ENCODE measurements at places on chromosomes 13 and 19.

DNA sequence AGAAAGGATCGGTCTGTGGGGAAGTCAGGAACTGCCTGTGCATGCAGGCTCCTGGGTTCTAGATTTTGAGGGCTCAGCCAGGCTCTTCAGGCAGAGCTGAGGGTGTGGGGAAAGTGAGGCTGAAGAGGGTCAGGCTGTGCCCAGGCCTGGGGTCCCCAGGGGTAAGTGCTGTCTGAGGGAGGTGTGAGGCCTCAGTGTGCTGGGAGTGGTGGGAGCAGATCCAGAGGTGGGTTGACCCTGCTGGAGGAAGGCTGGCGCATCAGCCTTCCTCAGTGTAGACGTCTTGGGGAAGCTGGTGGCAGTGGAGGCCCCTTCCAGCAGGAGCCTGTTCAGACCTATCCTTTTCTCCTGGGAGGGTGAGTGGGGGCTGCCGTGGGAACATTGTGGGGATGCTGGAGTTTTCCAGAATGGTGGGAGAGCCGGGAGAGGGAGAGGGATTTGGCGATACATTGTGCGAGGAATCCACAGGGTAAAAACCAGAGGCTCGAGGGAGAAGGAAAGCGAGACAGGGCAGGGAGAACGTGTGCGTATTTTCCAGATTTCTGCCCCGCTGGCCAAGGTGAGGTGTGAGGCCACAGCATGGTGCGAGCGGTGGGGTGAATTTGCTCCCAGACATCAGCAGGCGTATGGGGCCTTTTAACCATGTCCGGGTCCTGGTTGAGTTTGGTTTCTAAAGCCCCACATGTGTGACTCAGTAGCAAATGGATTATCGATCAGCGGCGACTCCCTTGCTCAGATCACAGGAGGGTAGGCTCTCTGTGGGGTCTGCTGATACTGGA, 237.7 kb downstream of the TEX29 start:
- DNase-seq: no peak

- no peak for DNase-seq
Measured at GRCh38 chr13:36907821-36908220, 12.2 kb downstream of the SMAD9 start.

GRCh38 chr13:94056362-94056990, 423.0 kb downstream of the DCT start:
- DNase-seq: no peak

DNA sequence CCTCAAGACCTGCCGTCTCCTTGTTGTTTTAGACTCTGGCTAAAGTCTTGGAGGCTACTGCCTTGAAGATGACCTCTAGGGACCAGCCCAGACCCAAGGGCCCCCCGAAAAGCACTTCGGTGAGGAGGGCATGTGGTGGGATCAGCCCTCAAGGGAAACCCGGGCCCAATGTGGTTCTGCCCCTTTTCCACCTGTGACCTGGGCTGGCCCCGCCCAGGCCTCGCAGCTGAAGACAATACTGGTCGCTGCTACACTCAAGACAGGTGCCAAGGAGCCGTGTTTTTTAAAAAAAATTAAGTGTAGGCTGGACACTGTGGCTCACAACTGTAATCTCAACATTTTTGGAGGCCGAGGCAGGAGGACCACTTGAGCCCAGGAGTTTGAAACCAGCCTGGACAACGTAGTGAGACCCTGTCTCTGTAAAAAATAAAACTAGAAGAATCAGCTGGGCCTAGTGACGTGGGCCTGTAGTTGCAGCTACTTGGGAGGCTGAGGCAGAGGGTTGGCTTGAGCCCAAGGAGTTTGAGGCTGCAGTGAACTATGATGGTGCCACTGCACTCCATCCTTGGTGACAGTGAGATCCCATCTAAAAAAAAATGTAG, 903 bp downstream of the TLE6 start:
- DNase-seq: no peak

DNA sequence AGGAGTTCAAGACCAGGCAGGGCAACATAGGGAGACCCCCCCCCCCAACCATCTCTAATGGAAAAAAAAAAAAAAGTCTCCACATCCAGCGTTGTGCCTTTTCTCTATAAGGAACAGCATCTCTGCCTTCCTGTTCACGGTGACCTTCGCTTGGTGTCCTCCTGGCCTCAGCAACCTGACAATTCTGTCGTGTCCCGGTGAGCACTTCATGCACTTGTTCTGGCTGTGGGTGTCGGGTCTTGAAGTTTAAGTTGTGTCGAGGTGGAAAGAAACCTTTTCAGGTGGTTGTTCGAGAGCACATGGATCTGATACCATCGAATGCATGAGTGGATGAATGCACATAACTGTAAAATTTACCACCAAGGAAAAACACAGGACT, 594 bp downstream of the ZNF559 start:
- DNase-seq: no peak

- DNase-seq: no peak
Measured at GRCh38 chr13:46613409-46614049, 60.6 kb downstream of the LRCH1 start.

DNA sequence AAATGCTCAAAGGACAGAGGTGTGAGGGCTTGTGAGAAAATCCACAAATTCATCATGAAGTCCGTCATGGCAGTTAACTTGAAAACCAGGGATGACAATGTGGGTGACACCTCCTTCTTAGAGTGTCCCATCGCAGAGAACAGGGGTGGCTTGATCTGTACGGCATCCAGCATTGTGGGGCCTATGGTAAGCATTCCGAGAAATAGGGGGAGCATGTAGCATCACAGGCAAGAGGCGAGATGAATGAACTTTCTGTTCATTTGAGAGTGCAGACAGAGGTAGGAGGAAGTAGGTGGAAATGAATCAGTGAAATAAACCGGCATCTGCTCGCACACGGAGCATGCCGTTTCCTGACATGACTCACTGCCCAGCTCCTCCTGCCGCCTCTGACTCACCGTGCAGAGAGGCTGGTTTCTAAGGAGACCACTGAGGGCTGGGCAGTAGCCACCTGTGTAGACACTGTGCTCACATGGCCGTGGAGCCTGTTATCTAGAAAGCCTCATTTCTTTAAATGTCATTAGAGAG, 339.0 kb downstream of the RFC3 start:
- peak; percentile 24 for DNase-seq
